Caco-2 (cell line): ENCODE measurements at places on chromosomes 1 and 21. TPM values are rescaled to one million over a fixed set of nuclear protein-coding genes. Genes with fewer than 3 reads are reported as not detected.
A peak's percentile ranks its signal among the peaks of the same experiment; 100 is the strongest.

DNA sequence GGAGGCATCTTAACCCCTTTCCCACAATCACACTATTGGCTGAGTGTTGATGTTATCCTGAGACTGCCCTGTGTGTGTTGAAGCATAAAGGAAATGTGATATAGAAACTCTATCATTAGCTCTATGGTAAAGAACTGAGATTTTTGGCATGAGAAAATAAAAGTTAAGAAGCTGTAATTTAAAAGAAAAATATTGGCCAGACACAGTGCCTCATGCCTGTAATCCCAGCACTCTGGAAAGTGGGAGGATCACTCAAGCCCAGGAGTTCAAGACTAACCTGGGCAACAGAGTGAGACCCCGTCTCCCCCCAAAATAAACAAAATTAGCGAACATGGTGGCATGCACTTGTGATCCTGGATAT, 14.2 kb upstream of the RIPK4 start:
- DNase-seq: no peak

- DNase-seq: no peak
Observed at GRCh38 chr1:48227165-48228013, 4.9 kb downstream of the SLC5A9 start.

DNA sequence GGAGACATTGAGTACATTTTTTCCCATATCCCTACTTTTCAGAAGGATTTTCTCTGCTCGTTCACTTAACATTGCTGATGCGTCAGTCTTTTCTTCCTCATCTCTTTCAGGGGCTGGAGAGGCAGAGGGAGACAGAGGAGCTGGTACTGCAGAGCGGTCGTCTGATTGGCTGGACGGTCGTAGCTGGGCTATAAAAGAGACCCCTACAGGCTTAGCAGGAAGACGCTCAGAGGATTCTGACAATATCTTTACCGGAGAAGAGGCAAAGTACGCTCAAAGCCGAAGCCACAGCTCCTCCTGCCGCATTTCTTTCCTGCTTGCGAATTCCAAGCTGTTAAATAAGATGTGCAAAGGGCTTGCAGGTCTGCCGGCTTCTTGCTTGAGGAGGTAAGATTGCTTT, at the start of gene RGS4:
RGS4 (plus strand) TSS at position 220 of the 400 bp plus-strand sequence; CDS start at position 344, 124 bp downstream.
- peak; percentile 55 for DNase-seq

DNA sequence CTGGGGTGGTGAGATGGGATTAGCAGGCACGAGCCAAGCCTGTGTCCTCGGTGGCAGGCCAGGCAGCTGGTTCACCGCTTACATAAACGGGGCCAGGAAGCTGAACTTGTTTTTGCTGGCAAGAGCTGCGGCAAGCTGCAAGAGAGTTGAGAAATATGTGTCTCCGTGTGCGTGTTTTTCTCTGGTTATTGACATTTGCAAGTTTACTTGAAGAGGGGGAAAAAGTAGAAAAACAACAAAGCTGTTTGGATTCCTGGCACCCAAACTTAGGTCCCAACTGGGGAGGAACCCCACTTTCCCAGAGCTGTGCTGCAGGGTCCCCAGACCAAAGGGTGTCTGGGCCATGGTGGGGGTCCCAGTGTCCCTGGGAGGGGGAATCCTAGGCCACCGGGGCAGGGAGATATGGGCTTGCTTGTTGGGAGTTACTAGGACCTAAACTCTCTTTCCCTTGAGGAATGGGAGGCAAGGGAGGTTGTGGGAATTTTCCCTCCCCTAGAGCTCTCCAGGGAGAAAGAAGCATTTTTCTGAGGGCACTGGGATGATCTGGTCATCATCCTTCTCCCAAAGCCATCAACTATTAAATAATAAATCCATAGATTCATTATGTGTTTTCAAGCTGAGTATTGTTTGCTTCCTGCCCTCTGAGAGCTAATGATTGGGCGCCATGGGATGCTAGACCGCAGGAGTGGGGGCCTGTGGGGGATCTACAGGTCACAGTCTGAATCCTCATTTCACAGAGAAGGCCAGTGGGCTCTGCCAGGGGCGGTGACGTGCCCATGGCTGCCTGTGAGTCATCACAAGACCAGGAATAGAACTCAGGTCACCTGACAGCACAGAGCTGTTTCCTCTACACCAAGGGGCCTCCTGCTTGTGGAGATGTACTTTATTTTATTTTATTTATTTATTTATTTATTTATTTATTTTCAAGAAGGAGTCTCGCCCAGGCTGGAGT, 14.8 kb downstream of the IL6R start:
- no peak for DNase-seq

- DNase-seq: no peak
Observed at GRCh38 chr1:169236880-169237279, 130.4 kb downstream of the ATP1B1 start.

DIO1 gene
- total RNA-seq: 6.8 and 7.1 TPM in 2 replicates

GRCh38 chr1:22792396-22793160, 81.9 kb downstream of the EPHB2 start:
- DNase-seq: no peak

DNA sequence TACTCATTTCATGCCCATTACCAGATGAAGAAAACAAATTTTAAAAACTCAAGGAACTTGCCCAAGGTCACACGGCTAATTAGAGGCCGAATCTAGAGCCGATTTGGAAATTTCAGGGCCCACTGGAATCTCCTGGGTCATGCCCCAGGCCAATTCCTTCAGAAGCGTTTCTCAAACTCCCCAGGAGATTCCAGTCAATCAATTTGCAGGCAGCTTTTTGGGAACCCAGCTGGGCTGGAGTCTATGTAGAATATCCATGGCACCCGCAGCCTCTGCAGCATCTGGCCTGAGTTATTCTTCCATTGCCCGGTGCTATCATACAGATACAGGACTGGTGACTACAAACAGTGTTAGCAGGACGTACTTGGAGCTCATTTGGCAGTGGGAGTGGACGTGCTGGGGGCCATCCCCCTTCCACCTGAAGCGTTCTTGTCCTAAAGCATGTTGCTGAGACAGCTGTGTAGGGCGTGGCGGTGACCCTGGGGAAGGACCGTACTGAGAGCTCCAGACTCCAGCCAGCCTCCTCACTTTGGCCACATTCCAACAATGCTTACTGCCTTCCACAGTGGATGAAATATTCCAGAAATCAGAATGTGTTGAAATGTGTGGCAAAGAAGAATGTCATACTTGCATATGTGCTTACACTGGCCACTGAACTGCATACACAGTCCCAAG, 38.3 kb downstream of the ABCG1 start:
- no peak for DNase-seq

DNA sequence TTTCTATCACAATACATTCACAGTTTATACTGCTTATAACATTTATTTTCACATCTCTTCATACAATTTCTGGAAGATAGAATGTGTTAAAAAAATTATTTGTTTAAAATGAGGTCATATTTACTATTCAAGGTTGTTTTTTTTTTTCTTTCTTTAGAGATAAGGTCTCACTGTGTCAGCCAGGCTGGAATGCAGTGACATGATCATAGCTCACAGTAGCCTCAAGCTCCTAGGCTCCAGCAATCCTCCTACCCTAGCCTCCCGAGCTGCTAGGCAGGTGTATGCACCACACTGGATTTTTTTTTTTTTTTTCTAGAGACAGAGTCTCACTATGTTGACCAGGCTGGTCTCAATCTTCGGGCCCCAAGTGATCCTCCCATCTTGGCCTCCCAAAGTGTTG, 19.0 kb upstream of the RNF11 start:
- no peak for DNase-seq

DNA sequence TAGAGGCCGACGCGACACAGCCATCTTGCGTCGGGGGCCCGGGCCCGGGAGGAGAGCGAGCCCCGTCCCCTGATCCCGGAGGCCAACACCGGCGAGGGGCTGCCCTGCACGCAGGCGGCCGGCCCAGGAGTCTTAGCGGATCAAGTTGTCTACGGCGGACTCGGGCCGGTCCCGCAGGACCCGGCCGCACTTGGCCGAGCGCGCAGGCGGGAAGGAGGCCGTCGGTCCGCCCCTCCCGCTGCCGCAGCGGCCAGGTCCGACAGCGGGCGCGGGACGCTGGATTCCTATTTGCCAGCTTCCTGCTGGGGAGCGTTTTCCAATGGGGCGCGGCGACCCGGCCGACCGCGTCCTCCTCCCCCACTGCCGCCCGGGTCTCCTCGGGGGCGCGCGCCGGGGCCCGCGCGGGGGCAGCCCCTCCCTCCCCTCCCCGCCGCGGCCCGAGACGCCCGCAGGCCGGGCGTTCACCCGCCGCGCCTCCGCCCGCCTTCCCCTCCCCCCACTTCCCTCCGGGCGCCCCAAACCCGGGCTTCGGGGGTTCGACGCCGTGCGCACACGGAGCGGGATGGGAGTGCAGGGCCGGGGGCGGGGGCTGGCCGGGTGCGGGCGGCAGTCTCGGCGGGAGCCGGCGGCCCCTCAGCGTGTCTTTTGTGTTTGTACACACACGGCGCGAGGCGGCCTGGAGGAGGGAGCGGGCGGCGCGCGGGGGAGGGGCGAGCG, 517 bp upstream of the H3-3A start:
- peak; percentile 92 for DNase-seq

DNA sequence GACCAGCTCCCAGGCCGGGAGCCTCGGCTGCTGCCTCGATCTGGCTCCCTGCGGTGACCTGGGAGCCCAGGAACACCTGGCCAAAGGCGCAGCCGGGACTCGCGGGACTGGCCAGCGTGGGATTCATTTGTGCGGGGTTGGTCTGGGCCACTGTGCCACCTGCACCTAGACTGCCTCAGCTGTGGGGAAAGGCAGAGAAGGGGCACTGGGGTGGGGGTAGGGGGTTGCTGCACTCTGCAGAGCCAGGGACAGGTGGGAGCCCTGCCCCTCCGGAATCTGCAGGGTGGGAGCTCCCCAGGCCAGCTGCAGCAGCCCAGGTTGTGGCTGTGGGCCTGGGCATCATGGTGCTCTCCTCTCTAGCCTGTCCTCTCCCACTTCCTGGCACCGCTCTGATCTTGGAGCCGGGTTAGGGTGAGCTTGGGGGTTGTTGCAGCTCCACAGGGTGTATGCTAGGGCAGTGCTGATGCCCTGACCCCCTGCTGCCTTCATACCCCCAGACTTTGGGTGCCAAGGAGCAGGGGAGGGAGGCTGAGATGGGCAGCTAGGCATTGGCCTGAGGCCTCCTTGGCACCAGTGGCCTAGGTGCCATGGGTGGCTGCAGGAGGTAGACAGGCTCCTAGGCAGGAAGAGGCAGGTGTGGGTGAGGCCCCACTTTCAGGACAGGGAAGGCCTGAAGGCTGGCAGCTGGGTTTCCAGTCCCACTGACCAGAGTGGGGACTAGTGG, 57.5 kb upstream of the ETV3 start:
- DNase-seq: no peak

ARHGAP29 gene
- 30.3 and 31.4 TPM in 2 replicates for total RNA-seq

BTBD8 gene
- 1.1 and 1.3 TPM in 2 replicates for total RNA-seq

DNA sequence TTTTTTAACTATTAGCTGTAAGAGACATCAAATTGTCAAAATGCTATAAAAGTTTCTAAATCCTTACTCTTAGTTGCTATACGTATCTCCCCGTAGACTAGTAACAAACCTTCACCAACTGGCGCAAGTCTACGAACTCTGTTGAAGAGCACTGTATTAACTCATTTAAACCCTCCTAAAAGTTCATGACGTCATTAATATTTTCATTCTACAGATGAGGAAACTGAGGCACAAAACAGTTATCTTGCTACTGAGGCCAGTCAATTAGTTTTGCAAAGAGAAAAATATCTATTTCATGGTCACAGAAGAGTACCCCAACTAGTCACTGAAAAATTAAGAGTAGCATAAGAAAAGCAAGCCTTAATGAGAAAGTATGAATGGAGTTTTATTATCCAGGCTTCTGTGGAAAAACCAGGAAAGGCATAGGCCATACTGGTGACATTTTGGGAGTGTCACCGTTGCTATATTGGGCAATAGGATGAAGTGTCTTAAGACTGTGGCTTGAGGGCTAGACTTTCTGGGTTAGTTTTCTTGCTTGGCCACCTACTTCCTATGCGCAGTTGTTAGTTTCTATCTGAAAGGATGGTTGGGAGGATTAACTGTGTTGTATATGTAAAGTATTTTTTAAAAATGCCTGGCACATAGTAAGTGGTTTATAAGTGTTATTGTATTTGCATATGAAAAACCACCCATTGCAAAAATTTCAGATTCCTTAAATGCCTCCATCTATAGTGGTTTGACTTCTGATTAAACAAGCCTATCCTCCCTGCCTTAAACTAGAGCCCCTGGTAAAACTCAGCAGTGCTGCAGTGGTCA, 52.4 kb upstream of the SYT14 start:
- DNase-seq: no peak

RIPPLY3 gene
- 0.91 and 1.2 TPM in 2 replicates for total RNA-seq

DNA sequence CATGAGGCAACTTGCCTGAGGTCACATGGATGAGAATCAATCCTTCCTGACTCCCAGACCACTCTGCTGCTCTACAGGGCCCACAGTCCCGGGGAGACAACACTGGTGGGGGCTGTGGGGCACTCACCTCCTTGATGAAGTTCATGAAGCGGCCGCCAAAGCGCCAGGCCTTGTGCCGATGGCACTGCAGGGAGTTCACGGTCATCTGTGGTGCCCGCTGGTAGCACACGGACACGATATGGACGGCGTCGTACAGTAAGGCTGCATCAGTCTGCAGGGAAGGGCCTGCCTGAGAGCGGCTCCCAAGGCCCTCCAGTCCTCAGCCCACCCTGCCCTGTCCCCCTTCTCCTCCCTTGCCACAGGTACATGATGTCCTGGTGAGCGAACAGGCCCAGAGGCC, 175.3 kb downstream of the GRIK3 start:
- no peak for DNase-seq

RNF19B gene
- 13.9 and 14.5 TPM in 2 replicates for total RNA-seq

IL22RA1 gene
- 1.7 and 2.5 TPM in 2 replicates for total RNA-seq

DNA sequence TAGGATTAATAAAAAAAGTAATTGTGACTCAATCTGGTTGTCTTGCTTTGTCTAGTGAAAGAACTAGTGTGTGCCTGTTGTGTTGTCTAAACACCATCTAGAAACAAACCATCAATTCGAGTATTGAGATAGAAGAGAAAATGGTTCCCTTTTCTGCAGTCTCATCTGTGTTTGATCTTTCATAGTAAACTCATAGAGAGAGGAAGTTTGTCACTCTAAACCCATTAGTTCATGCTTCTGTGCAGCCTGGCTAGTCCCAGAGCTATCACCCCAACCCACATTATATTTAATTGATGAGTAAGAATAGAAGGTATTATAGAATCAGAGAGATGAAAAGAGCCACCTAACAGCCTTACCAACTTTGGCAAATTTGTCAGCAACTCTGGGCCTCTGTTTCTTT, 99.5 kb downstream of the TGFB2 start:
- no peak for DNase-seq

LEPR gene
- 1.5 and 1.9 TPM in 2 replicates for total RNA-seq

CLCA4 gene
- total RNA-seq: not detected in 2 replicates

- DNase-seq: no peak
Observed at GRCh38 chr1:208090388-208091301, 153.5 kb downstream of the PLXNA2 start.

DNA sequence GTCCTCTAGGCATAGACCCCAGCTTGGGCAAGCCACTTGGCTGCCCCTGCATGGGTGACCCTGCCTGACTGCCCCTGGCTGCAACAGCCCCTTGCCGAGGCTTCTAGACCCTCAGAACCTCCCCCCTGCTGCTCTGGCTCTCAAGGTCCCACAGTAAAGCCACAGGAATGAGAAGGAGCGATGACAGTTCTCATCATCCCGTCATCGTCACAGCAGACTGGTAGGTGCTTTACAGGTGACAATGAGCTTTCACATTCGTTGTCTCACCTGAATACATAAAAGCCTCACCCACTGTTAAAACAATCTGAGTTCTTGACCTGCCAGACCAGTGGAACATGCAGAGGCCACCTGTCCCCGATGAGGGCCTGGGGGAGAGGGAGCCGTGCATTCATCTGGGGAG, 36.0 kb upstream of the GPR157 start:
- no peak for DNase-seq
